ENCODE measurements at places on chromosomes 12 and 14.
A peak's percentile ranks its signal among the peaks of the same experiment; 100 is the strongest.

- DNase-seq: peak; percentile 68
Observed at GRCh38 chr12:104121001-104121400, 17.0 kb downstream of the NFYB start.

DNA sequence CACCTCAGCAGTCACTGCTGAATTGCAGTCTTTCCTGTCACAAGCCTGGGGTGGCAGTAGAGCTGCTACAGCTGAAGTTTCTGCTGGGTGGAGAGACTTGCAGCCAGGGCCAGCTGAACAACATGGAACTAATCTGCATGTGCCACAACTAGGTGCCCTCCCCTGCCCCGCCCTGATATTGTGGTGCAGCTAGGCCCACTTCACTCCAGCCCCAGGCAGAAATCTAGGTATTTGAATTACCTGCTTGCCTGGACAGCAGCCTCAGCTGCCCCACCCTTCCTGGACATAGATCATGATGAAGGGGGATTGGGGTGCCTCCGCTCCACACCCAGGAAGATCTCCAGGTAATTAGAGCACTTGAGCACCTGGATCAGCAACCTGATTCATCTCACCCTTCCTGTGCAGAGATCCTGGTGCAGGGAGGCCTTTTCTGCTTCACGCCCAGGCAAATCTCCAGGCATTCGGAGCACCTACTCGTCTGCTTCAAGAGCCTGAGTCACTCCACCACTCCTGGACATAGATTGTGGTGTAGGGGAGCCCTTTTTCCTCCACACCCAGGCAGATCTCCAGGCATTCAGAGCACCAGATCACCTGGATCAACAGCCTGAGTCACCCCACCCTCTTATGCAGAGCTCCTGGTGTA lies 477.0 kb downstream of the SOX5 start:
- no peak for DNase-seq

GRCh38 chr14:69542311-69542710 lies 32.4 kb downstream of the CCDC177 start:
- DNase-seq: no peak

DNA sequence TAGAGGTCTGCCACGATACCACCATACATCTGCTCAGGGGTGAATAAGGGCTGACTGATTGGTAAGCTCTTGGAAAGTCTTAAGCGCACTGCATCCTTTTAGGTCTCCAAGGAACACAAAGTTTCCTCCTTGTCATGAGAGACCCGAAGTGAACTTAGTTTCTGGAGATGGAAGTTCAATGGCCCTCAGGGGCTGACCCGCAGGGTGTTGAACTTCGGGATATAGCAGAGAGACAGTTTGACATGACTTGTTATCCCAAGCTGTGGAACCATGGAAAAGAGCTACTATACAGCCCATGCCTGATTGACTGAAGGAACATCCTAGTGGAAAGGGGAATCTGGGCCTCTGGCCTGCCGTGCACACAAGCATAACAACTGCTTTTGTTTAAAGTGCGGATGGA lies 26.9 kb upstream of the CPNE8 start:
- no peak for DNase-seq

GRCh38 chr14:43729143-43729542 lies 777.9 kb downstream of the FSCB start:
- DNase-seq: no peak

DNA sequence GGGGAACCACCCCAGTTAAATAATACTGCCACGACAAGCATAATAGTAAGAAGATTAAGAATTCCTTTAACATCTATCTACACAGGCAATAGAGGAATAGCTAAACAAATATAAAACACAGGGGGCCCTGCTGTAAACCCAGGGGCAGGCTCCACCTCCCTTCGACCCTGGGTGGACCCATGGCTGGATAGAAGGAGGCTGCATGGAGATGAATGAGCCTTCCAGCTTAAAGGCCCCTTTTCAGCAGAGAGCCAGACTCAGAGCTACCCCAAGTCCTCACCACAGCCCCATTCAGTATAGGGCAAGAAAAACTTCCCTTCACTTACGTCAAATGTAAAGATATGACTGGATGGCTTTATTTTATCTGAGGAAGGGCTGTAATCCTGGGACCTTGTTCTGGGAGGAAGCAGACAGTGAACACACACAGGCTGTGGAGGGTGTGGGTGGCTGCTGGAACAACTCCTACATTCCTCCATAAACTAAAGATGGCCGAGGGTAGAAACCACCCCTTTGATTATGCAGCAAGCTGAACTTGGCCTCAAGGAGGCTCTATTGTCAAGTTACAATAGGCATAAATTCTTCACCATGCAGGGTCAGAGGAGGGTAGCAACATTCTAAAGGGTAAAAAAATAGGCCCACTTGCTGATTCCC lies 30.4 kb downstream of the NUAK1 start:
- peak; percentile 68 for DNase-seq

DNA sequence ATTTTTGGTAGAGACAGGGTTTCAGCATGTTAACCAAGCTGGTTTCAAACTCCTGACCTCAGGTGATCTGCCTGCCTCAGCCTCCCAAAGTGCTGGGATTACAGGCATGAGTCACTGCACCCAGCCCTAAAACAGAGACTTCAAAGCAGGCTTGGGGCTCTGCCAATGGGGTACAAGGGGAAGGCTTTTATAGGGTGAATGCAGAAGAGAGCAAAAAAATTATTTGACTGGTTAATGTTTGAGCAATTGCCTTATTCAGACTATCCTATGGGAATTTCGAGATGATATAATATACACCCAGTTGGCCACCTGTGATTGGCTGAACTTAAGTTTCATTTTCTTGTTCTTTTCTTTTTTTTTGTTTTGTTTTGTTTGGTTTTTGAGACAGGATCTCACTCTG lies 31.5 kb upstream of the ACTN1 start:
- DNase-seq: no peak

- DNase-seq: peak; percentile 97
Observed at GRCh38 chr14:50001151-50001998, 108.5 kb downstream of the ARF6 start.

GRCh38 chr12:115572440-115572839 lies 705.1 kb downstream of the MED13L start:
- peak; percentile 21 for DNase-seq

GRCh38 chr12:85979641-85980040 lies 105.5 kb downstream of the NTS start:
- DNase-seq: no peak

GRCh38 chr14:49946320-49947141 lies 53.6 kb downstream of the ARF6 start:
- DNase-seq: peak; percentile 80

- DNase-seq: no peak
Observed at GRCh38 chr12:3291939-3292338, 199.1 kb upstream of the PRMT8 start.

- no peak for DNase-seq
Observed at GRCh38 chr12:113003636-113004035, 25.3 kb downstream of the OAS2 start.
